CD4-positive, CD25-positive, alpha-beta regulatory T cell (primary cell): ENCODE measurements at places on chromosomes 7 and 10. TPM values are rescaled to one million over a fixed set of nuclear protein-coding genes. Genes with fewer than 3 reads are reported as not detected.

DNA sequence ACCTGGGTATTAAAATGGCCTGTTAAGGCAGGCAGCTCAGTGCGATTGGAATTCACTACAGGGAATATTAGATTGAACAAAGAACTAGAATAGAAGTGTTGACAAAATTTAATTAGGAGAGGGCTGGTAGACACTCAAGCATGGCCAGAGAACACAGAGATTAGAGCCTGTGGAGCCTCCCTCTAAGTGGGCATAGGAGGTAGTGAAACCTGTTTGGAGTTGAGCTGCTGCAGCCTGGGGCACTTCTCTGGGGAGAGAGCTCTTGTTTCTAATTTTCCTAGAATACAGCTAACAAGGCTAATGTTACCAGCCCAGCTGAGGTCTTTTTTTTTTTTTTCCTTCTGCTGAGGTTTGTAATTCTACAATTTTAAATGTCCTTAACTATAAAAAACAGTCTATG lies 46.4 kb downstream of the TMEM168 start:
- no peak for DNase-seq

GRCh38 chr7:74407958-74408357 lies 45.7 kb upstream of the GTF2IRD1 start:
- no peak for DNase-seq

DNA sequence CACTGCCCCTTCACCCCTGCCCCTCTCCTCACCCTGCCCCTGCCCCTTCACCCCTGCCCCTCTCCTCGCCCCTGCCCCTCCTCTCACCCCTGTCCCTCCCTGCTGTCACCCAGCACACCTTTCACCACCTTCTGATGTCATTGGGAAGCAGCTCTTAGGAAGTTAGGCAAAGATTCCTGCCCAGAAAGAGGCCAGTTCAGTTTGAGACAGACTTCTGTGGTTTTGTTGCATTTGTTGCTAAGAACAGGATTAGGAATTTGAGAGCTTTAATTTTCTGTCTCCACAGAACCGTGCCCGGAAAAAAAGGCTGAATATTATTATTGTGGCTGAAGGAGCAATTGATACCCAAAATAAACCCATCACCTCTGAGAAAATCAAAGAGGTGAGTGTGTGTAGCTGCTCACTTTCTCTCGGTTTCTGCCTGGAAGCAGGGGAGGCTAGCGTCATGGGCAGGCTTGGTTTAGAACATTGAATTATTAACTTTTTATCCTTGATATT lies 39.6 kb downstream of the PFKP start:
- no peak for DNase-seq

- DNase-seq, result no peak
These were observed 82.2 kb upstream of the SCIN start for GRCh38 chr7:12488341-12488740.

The CLDN12 gene
- total RNA-seq, result 2.9 TPM

- DNase-seq, result no peak
These were observed 43.5 kb upstream of the ZRANB1 start for GRCh38 chr10:124898471-124898870.

The TDRD1 gene
- not detected for total RNA-seq

- DNase-seq, result no peak
These were observed 598.3 kb upstream of the GHITM start for GRCh38 chr10:83541046-83541445.

DNA sequence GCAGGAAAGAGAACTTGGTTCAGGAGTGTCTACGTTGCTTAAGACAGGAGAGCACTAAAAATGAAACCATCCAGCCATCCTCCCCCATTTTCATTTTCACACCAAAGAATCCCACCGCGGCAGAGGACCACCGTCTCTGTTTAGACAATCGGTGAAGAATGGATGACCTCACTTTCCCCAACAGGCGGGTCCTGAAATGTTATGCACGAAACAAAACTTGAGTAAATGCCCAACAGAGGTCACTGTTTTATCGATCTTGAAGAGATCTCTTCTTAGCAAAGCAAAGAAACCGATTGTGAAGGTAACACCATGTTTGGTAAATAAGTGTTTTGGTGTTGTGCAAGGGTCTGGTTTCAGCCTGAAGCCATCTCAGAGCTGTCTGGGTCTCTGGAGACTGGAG lies 1.4 kb upstream of the IL6 start:
- DNase-seq, result no peak

- no peak for DNase-seq
These were observed 2.2 kb upstream of the NOM1 start for GRCh38 chr7:156947120-156947843.

The ERVW-1 gene
- total RNA-seq, result not detected

The FXYD4 gene
- not detected for total RNA-seq

DNA sequence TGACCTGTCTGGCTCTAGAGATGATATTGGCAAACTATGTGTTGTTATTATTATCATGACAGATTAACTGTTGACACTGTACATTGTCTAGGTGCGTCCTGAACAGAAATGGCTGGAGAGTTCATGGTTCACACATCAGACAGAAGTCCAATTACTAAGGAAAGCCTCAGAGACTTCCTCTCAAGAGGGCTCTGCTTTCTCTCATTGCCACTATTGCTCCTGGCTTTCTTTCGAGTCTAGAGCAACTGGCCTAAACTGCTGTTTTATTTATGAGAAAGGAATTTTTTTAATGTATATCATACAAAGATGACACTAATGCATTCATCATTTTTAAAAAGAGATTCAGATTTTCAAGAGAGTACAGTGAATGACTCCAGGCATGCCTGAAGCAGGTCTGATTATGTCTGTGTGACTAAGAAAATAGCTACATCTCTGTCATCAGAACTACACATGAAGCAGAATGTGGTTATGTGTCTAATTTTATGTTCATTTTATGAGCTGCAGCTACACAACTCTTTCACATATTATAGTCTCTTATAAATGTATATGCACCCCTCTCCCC lies 30.4 kb downstream of the NRCAM start:
- no peak for DNase-seq

The EPO gene
- not detected for total RNA-seq

The LHPP gene
- 20.1 TPM for total RNA-seq

DNA sequence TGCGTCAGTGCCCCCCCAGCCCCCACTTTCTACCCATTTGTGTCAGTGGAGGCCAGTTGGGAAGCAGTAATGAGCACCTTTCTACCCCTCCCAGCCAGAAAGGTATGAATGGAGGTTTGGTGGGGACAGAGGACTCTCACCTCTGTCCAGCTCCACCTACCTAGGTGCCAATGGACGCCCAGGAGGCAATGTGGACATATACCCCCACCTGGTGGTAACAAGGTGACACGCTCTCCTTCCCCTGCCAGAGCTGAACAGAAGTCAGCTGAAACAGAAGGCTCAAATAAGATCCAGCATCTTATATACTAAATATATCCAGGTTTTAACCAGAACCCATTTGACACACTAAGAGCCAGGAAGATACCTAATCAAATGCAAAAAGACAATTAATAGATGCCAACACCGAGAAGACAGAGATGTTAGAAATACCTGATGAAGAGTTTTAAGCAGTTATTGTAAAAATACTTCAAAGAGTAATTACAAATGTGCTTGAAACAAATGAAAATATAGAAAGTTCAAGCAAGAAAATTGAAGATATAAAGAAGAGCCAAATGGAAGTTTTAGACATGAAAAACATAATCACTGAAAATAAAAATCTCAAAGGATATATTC lies 18.4 kb upstream of the SORCS3 start:
- DNase-seq, result peak; percentile 6

DNA sequence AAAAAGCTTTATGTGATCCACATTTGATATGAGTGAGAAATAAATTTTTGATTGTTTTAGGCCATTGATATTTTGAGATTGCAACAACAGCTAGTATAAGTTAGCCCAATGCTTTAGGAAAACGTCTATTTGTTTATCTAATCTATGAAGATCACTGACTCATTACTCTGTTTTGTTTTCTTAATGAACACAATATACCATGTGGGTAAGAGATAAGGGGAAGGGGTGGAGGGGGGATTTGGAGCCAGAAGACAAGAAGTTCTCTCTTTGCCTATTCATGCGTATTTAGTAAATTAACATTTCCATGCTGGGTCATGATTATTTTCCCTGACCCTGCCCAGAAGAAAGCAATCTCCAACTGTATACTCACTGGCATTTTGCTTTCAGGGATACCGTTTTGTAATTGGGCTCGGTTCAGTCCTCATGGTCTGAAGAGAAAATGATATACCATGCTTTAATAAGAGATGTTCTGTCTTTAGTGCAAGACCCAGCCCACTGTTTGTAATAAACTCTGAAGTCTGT lies 359.5 kb upstream of the NPSR1 start:
- DNase-seq, result no peak

DNA sequence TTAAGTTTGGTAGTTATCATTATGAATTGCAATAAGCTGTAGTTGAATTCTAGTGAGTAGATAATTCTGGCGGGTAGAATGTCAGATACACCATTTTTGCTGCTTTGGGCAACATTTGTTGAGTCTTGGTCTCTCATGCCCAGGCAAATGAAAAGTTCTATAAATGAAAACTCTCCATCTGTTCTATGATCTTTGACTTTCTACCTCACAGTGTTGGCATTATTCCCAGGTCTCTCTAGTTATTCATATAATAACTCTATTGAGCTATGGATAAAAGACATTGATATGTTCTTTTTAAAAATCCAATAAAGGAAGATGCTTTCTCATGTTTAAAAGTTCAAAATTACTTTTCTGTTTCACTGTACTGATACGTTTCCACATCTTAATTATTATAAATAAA lies 415.3 kb upstream of the SEMA3D start:
- DNase-seq, result no peak

DNA sequence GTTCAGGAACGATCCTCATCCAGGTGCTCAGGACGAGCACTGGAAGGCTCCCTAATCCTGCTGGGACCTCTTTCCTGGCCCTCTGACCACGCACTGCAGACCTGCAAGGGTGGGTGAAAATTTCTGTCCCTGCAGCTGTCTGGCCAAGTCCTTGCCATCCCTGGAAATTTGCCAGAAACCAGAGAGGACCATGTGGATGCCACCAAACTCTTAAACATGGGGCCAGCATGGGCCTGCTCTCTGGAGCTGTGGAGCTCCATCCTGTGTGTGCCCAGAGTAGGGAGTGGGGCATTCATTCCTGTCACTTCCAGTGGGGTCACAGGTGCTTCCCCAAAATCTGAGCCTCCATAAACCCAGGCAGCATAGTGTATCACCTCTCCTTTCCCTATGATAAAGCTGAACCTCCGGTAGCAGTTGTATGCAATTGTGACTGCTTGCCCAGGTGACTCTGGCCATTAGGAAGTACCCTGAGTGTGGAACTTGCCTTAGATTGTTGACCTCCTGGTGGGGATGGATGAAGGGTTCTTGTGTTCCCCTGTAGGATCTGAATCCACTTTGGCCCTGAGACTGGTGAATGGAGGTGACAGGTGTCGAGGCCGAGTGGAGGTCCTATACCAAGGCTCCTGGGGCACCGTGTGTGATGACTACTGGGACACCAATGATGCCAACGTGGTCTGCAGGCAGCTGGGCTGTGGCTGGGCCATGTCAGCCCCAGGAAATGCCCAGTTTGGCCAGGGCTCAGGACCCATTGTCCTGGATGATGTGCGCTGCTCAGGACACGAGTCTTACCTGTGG lies 57.1 kb downstream of the DMBT1 start:
- no peak for DNase-seq
